ENCODE measurements at places on chromosomes 4 and X.
A peak's percentile ranks its signal among the peaks of the same experiment; 100 is the strongest.

DNA sequence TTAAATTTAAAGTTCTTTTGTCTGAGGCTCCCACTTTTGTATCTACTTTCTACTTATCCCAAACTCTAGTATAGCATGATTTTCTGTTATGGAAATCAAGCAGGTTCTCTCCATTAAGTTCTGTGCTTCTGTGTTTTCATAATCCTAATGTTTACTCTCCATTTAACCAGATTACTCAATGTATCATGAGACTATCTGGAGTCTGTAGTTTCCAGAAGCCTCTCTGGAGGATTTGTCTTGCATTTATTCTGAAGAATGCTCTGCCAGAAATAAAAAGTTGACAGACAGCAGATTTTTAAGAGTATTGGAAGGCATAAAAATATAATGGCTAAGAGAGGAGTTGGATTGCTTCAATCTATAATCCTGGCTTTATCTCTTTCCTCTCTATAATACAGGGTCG, 39.2 kb upstream of the PLS3 start:
- no peak for DNase-seq

- no peak for DNase-seq
Observed at GRCh38 chrX:70497026-70497425, 52.4 kb downstream of the DLG3 start.

DNA sequence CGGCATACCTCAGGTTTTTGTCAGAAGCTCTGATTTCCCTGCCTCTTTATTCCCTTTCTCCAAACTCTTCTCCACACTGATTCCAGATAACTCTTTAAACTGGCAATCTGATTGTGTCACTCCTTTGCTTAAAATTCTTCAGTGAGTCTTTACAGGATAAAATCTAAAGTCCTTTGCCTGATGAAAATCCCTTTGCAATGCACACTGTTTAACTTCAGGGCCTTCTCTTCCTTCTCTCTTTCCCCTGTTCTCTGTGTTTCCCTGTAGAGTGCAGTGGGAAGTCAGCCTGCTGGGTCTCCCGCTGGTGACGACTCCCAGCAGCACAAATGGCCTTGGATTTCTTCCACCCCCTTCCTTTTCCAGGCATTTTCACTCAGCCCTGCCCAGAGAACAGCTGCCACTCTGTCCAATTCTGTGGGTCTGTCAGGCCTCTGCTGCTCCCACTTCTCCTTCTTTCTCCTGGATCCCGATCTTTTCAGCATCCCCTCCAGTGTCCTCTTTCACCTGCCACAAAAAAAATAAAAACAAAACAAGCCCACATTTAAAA, 189.9 kb upstream of the NWD2 start:
- no peak for DNase-seq

- peak; percentile 61 for DNase-seq
Observed at GRCh38 chrX:102345916-102346315, 93.9 kb downstream of the NXF2B start.

DNA sequence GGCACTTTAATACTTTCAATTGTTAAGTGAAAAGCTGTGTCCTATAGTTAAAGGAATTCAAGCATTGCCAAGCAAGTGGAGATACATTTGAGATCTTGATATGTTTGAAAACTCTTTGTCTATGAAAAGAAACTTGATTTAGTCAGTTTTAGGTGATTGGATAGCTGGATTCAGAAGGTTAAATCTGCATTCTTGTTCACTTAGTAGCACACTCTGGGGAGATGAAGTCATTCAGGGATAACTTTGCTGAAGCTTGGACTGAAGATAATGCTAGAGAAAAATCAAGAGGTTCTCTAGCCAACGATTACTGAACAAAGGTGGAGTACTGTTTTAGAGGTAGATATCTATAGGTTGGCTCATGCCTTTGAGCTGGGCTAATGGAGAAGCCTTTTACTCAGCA, 90.6 kb downstream of the DCAF8L2 start:
- no peak for DNase-seq

DNA sequence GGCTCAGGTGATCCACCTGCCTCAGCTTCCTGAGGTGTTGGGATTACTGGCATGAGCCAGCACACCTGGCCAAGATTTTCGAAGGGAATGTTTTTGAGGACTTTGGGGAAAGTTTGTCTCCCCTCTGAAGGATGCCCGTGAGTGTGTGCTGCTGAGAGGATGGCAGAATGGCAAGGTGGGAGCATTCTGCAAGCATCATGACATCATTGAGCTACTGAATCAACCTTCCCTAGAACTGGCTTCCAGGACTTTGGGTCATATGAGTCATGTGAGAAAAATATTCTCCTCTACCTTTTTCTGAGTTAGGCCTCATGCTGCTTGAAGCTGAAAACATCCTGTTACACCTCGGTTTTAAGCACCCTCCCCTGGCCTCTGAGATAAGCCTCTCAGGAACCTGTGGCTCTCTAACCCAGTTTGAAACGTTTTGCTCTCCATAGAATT, 31.0 kb downstream of the TMEM131L start:
- DNase-seq: peak; percentile 75

- DNase-seq: no peak
Observed at GRCh38 chrX:30248854-30249253, 1.9 kb downstream of the MAGEB1 start.

- peak; percentile 32 for DNase-seq
Observed at GRCh38 chr4:105060628-105061027, 86.0 kb upstream of the TET2 start.

- no peak for DNase-seq
Observed at GRCh38 chr4:98939438-98939837, 10.5 kb upstream of the EIF4E start.

- DNase-seq: no peak
Observed at GRCh38 chr4:1964443-1964842, 44.3 kb downstream of the NELFA start.

DNA sequence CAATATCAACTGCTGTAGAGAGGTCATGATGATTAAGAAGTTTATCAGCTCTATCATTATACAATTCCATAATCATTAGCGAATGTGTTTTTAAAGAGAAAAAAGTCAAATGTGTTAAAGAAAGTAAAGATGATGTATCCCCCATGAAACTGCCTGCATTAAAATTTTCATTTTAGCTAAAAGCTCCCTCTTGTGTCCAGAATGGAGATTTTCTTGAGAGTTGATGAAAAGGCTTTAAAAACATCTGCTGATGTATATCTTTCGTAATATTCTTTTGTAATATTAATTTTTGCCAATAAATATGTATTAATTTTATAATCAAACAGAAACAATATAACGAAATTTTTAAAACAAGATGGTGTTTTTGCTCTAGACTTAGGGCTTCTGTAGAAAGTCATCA, 52.1 kb upstream of the LHFPL1 start:
- no peak for DNase-seq

GRCh38 chr4:26542991-26543390, 40.9 kb upstream of the TBC1D19 start:
- DNase-seq: no peak

- DNase-seq: no peak
Observed at GRCh38 chrX:26999634-27000033, 463.5 kb downstream of the PPP4R3C start.

GRCh38 chrX:132219343-132219768, at the start of gene RAP2C:
Gene RAP2C (minus strand): TSS chrX:132219447. CDS start chrX:132217268, 2,179 bp downstream.
- peak; percentile 77 for DNase-seq

DNA sequence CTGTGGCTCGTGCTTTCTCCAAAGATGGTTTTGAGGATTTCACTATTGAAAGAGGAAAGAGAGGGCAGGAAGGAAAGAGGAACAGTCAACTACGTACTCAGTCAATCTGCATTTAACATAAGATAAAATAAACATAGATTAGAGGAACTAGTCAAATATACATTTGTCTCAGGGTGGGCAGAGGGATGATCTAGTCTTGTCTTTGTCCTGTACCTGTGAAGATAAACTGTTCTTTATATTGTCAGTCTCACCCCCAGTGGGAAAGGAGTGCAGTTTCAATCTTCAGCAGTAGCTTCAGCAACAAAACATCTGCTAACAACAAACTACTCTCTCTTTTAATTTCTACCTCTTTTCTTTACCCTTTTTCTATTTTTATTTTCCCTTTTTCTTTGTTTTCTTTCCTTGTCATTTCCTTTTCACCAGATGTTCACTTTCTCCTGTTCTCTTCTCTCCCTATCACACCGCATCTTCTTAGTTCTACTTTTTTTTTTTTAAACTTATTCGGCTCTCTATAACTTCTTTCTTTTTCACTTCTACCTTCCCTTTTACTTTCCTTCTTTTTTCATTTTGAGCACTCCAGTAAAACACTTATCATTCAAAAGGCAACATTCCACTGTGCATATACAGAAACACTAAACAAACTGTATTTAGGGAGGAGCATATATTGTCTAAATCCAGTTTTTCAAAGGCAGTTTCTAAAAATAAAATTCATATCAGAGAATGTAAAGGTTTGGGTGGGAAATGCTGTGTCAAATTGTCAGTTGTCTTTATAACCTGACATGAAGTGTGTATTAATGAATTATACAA, 51.4 kb upstream of the GUCY1A1 start:
- DNase-seq: no peak

GRCh38 chr4:61214680-61215079, 14.6 kb downstream of the ADGRL3 start:
- no peak for DNase-seq

DNA sequence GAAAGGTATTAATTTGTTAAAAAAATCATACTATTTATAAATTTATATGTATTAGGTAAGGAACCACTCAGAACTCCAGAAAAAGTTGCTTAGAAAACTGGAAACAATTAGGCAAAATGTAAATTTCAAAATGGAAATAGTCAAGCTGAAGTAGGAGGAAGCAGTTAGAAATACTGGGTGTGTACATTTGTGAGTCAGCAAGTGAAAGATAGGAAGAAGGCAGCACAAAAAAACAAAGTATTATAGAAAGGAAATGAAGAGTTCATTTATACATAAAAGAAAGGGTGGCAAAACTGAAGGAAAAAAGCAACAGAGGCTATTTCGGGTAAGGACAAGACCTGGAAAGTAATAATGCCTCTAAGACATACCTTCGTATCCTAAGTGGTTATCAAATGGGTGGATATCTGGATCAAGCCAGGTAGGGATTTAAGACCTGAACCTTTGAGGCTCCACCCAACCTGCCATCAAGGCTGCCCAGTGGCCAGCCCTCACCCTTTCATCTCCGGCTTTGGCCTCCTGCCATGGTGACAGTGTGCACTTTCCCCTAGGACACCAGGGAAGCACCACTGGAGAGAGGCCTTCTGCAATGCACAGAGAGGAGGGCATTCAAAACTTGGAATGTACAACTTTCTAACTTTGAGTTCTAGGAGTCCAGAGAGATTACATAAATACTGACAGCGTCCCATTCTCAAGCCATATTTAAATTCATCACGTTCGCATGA, at the start of gene LRRC66:
Gene LRRC66, minus strand, starts transcription at position 428 of the 722 bp plus-strand sequence. CDS start 2,750 bp downstream, outside the sequence.
- no peak for DNase-seq

GRCh38 chr4:183097231-183098018, 1.6 kb upstream of the WWC2 start:
- peak; percentile 32 for DNase-seq

GRCh38 chr4:131054489-131055019, 1958.6 kb downstream of the C4orf33 start:
- no peak for DNase-seq

DNA sequence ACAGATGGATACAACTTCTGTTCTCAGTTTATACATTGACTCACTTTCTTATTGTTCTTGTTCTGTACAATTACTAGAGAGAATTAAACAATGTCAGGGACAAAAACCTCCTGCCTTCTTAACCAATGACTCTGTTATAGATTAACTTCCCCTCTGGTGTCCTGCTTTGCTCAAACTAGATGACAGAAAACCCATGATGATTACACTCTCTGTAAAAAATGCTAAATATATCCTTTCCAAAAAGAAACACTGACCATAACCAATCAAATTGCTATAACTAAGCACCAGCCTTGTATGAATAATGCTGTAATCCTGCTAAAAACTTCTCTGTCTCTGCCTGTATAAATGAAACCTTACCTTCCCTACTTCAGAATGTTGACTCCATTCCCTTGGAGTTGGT, 29.8 kb upstream of the IL13RA2 start:
- no peak for DNase-seq

DNA sequence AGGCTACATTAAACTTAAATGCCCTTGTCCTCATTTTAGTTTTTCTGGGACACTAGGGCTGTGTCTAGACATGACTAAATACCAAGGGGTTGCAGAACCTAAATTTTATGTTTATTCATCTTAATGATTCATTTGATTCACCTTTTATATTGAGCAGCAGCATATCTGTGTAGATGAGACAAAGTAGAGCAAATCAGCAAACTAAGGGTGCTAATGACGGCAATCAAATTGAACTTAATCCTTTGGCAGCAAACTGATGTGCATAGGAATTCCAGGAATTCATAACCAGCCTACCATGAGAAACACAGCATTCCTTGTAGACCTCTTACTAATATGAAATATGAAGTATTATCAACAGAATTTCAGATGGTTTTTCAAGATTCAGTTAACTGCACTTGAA, 25.1 kb downstream of the EPHA5 start:
- DNase-seq: no peak

GRCh38 chr4:106507440-106507839, 138.9 kb upstream of the GIMD1 start:
- DNase-seq: no peak

GRCh38 chrX:40090050-40090804, 7.5 kb downstream of the BCOR start:
- DNase-seq: no peak

DNA sequence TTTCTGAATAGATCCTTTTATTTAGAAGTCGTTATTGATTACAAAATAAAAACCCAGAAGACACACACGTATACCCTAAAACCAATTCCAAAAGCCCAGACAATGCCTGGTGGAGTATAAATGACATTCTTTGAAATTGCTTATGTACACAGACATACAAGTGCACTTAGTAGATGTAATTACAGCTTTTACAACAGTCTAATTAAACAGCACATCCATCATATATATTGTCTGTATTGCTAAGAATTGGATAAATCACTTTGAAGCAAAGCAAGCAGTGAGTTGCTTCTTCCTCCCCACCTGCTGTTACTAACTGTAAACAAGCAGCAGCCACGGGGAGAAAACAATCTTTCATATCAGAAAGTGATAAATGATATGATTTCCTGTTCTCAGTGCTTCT, 645.7 kb downstream of the TLL1 start:
- no peak for DNase-seq

DNA sequence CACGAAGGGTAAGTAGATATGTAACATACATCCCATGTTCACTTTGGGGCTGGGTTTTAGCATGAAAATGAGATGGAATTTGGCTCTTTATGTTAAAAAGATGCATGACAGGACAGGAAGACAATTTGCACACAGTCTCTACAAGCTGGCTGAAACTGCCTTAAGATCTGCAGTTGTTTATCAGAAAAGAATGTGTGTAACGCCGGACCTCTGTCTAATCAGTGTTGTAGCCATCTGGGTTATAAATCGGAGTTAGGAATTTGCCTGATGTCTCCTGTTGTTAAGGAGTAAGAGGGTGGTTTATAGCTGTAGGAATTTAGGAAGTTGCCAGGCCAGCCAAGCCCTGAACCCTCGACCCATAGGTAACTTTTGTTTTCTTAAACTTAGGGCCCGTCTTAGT, 562.9 kb upstream of the FAT1 start:
- DNase-seq: no peak

GRCh38 chr4:98581126-98581525, 77.3 kb downstream of the TSPAN5 start:
- DNase-seq: no peak

DNA sequence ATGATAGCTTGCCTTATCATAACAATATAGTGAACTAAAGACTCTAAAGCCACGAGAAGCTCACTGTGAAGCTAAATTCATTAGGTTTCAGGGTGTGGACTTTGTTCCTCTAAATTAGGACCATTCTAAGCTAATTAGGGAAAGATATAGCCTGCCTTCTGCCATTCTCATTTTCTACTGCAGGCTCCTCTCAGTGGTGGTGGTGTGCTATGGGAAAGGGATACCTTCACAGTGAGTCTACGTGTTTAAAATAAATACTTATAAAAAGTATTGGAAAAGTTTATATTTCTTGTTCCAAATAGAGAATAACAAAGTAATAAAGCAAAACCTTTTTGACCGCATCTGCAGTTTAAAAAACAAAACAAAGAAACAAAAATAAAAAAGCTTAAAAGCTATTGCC, 327.7 kb downstream of the PAPSS1 start:
- DNase-seq: no peak
